ENCODE measurements at places on chromosomes 11 and 22.

GRCh38 chr11:68053117-68053516, 14.3 kb downstream of the TCIRG1 start:
- no peak for DNase-seq

DNA sequence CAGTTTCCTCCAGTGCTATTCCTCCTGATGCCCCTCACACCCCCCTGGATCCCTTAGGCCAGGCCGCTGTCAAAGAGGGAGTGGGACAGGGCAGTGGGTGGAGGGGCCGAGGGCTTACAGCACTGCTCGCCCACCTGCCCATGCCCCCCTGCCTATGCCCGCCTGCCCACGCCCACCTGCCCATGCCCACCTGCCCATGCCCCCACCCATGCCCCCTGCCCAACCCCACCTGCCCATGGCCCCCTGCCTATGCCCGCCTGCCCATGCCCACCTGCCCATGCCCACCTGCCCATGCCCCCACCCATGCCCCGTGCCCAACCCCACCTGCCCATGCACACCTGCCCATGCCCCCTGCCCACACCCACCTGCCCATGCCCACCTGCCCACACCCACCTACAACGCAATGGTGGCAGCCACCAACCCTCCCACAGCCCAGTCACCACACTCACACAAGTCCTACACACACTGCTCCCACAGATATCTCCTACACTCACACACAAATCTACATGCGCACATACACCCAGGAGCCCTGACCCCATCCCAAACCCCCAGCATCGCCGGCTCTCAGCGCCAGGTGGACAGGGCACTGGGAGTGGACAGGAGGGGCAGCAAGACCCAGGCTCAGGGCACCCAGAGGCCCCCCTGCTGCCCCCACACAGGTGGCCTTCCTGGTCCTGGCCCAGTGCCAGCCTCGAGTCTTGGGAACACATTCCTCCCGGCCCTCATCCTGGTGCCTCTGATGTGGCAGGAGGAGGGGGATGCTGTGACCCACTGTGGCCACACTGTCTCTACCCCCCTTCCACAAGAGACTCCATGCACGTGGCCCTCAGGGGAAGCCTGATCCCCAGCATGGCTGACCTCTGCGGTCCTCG, 61.8 kb downstream of the CYTH4 start:
- DNase-seq = no peak

GRCh38 chr11:46906609-46907041, 11.7 kb downstream of the LRP4 start:
- DNase-seq = no peak

GRCh38 chr22:50443197-50443596, 31.6 kb downstream of the SBF1 start:
- DNase-seq = no peak

GRCh38 chr11:34208266-34209135, 103.1 kb downstream of the NAT10 start:
- DNase-seq = no peak
